Right atrium auricular region (tissue), 2 donors: ENCODE measurements at places on chromosomes 4 and X. TPM values are rescaled to one million over a fixed set of nuclear protein-coding genes. Genes with fewer than 3 reads are reported as not detected.

The AKAP4 gene
- not detected for total RNA-seq

The SPANXB1 gene
- total RNA-seq = not detected

The NXF2B gene
- total RNA-seq = not detected

The GPR78 gene
- not detected for total RNA-seq

The FMR1NB gene
- not detected for total RNA-seq

The CXCL5 gene
- total RNA-seq = not detected

The IL13RA1 gene
- 14.5 TPM for total RNA-seq

The ADGRG4 gene
- total RNA-seq = not detected

The ZNF718 gene
- total RNA-seq = 3.5 TPM

The NPNT gene
- 5.5 TPM for total RNA-seq

The LINC00632 gene
- total RNA-seq = 34.1 TPM

The DUSP9 gene
- not detected for total RNA-seq

The ZCCHC18 gene
- not detected for total RNA-seq

The BDH2 gene
- 32.8 TPM for total RNA-seq

The GPR34 gene
- total RNA-seq = 8.5 TPM

The EMCN gene
- total RNA-seq = 41.2 TPM

The EDA2R gene
- 1.3 TPM for total RNA-seq

The SNX12 gene
- total RNA-seq = 30.8 TPM

The SRPX2 gene
- 15.3 TPM for total RNA-seq

The PABPC1L2B gene
- total RNA-seq = not detected
